ENCODE measurements at places on chromosomes 3 and 15. TPM values are rescaled to one million over a fixed set of nuclear protein-coding genes. Genes with fewer than 3 reads are reported as not detected.
A peak's percentile ranks its signal among the peaks of the same experiment; 100 is the strongest.

DNA sequence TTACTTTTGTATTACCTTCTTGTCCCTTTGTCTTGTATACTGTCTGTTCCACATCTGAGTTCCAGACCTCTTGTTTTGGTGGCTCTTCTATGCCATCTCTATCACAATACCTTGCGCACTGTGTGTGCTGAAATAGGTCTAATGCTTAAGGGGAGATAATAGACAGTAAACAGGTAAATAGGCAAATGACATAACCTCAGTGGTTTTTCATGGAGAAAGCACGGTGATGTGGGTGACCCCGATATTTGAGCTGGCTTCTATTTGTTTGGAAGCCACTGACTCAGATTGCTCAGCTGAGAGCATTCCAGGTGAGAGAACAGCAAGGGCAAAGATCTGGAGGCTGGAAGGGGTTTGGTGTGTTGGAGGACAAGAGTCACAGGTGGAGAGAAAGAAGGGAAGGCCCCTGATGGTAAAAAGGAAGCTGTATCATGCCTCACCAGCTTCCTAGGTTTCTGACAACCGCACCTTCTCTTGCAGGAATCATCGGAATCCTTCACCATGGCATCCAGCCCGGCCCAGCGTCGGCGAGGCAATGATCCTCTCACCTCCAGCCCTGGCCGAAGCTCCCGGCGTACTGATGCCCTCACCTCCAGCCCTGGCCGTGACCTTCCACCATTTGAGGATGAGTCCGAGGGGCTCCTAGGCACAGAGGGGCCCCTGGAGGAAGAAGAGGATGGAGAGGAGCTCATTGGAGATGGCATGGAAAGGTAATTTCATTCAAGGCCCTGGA, 795 bp downstream of the MCM2 start:
- DNase-seq: no peak

GRCh38 chr15:98727115-98728040, 79.0 kb downstream of the IGF1R start:
- DNase-seq: peak; percentile 59

DNA sequence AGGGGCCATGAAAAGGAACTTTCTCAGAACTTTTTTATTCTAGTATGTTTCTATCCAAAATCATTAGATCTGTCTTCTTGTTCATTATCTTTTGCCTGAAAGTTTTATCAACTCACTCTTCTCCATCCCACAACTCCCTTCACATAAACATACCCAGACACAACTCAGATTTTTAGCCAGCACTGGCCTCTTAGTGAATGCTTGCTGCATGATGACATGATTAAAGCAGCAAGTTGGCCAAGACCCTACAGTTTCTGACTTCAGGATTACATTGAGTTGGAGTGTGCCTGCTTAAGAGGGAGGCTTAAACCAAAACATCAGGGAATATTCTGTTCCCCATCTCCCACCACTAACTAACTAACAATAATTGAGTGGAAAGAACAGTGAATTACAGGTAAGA, 38.1 kb downstream of the PLSCR2 start:
- no peak for DNase-seq

- no peak for DNase-seq
Observed at GRCh38 chr3:114421204-114421603, 127.4 kb downstream of the TIGIT start.

GRCh38 chr15:68783226-68784058, 37.3 kb downstream of the ANP32A start:
- DNase-seq: no peak

DNA sequence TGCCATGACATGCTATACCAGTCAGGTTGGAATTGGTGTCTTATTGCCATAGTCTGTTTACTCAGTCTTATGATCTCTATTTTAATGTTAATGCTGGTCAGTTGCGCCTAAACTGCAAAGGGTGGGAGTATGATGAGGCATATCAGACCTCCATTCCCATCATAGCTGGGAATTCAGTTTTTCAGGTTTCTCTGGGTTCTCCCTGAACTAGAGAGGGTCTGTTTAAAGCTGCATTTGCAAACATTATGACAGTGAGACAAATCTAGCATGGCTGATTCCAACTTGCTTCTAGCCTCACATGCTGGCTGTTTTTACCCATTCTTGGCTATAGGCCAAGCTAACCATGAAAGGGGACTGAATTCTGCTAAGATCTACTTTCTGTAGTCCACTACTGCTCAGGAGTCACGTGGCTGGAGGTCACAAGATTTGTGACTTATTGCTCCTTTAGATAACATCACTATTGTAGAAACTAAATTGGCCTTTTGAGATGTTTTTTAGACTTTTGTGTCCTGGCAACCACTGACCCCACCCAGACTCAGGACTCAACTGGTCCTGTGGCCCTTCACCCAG, 96.5 kb downstream of the TGFBR2 start:
- no peak for DNase-seq

GRCh38 chr3:118884748-118885206, 149.9 kb downstream of the IGSF11 start:
- peak; percentile 36 for DNase-seq

DNA sequence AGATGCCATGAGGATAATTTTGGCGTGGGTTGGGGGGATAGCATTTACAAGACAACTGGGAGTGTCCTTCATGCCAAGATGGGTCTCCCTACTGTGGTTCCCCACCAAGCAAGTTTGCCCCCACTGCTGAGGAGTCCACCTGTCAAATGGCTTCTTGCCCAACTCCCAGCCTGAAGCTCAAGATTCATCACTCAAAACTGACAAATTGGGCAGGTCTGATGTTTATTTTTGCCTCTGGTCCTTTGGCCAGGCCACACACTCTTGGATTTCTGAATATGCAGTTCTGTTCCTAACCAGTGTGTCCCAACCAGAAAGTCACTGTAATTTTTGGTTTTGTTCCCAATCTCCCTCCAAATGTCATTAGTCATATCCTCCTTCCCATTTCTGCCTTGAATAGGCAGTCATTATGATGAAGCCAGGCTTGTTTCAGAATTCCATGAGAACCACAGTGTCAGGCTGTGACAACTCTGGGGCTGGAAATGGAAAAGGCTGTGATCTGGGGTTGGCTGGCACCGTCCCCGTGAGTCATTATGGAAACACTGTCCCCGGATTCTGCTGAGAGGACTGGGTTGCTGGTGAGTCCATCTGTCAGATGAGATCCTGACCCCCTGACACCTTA, 29.3 kb upstream of the MEF2A start:
- DNase-seq: no peak

- no peak for DNase-seq
Observed at GRCh38 chr3:14780927-14781507, 37.7 kb upstream of the FGD5 start.

DNA sequence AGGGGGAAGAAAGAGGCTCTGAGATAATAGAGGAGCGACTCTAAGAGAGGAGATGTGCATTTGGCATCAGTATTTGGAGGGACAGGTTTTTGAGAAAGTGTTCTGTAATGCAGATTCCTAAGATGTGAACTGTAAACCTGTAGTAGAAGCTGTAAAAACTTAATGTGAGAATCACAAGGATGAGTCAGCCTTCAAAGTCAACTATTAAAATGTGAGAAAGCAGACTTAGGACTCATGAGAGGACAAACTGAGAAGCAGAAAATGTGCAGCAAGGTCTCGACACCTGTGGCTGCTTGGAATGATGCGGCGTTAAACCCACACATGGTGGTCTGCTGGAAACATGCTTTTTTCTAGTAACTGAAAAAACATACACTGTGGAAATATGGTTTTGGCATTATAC, 36.0 kb downstream of the USP13 start:
- no peak for DNase-seq

- DNase-seq: no peak
Observed at GRCh38 chr3:23697416-23697815, 108.3 kb upstream of the UBE2E1 start.

GRCh38 chr3:66577426-66578203, 76.8 kb upstream of the LRIG1 start:
- DNase-seq: no peak

GRCh38 chr3:73141525-73141924, 80.1 kb downstream of the EBLN2 start:
- DNase-seq: no peak

DNA sequence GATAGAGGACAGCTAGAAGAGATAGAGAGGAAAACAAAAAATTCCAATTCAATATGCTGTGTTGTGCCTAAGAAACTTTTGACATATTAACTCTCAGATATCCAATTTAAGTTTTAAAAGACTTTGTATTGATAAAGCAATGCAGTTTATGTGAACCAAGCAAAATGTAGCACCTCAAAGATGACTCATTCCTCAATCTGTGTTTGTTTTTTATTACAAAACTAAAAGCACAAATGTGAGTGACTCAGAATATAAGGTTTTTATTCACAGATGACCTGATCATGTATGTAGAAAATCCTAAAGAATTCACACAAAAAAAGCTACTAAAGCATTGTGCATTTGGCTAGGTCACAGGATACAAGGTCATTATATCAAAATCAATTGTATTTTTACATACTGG, 11.1 kb downstream of the HCLS1 start:
- no peak for DNase-seq

DNA sequence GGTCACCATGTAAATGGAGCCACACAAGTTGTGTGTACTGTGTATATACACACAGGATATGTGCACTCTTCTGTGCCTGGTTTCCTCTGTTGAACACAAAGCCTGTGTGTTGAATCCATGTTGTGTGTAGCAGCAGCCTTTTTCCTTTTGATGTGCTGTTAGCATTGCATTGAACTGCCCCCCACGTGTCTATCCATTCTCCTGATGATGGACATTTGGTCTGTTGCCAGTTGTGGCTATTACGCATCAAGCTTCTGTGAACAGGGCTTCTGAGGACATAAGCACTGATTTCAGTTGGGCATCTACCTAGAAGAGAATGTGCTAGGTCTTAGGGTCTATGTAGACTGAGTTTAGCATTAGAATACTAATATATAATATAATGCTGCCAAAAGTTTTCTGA, 77.4 kb downstream of the LSM3 start:
- no peak for DNase-seq

DNA sequence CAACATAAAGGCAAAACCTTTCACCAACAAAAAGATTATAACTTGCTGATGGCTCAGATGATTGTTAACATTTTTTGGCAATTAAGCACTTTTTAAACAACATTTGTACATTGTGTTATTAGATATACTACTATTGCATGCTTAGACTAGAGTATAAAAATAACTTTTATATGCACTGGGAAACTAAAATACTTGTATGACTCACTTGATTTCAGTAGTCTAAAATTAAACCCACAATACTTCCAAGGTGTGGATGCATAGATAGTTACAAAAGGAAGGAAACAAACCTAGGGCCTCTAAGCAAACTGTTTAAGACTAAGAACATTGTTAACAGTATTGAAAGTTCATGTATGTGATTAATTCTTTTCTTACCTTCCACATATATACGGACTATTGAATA, 1521.5 kb downstream of the OTOL1 start:
- DNase-seq: no peak

GRCh38 chr3:174330303-174330702, 528.8 kb upstream of the NAALADL2 start:
- no peak for DNase-seq

DNA sequence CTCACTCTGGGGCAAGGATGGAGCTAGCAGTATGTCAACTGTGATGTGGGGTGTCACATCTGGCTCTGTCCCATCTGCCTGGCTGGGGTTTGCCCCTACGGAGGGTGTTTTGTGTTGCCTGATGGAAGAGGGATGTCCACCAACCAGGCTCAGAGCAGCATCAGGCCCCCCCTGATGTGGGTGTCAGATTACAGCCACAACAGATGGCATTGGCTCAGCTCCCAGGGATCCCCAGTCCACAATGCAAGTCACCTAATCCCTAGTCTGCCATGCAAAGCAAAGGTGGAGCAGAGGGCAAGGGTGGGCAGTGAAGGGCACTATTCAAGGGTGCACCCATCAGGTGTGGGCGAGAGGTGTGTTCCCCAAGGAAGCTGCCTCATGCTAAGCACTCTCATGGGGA, 48.9 kb upstream of the AMOTL2 start:
- no peak for DNase-seq

DNA sequence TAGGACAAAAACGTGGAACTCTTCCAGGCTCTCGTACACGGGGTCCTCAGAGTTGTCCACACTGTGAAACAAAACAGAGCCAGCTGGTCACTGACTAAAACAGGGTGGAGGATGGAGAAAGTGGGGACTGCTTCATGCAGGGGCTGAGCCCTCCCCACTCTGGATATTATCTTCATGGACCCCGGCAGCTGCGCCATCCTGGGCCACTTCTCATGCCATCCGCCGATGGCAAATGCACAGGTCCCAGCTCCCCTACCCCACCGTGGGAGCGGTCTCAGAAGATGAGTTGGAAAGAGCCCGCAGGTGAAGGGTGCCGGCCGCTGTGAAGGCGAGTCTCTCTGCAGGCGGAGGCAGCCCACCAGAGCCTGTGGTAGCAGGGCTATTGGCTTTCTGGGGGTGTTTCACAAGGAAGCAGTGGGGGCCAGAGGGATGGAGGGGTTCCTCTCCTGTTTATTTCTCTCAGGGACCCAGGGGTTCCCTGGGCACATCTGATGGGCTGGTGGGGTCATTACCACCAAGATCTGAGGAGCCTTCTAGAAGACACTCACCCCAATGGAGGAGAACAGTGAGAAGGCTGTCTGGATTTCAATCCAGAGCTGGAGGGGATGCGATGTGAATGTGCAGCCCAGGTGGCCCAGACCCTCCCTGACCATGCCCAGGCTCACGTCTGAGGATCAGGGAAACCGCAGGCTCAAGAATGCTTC, 177.3 kb downstream of the KLF13 start:
- DNase-seq: no peak

DNA sequence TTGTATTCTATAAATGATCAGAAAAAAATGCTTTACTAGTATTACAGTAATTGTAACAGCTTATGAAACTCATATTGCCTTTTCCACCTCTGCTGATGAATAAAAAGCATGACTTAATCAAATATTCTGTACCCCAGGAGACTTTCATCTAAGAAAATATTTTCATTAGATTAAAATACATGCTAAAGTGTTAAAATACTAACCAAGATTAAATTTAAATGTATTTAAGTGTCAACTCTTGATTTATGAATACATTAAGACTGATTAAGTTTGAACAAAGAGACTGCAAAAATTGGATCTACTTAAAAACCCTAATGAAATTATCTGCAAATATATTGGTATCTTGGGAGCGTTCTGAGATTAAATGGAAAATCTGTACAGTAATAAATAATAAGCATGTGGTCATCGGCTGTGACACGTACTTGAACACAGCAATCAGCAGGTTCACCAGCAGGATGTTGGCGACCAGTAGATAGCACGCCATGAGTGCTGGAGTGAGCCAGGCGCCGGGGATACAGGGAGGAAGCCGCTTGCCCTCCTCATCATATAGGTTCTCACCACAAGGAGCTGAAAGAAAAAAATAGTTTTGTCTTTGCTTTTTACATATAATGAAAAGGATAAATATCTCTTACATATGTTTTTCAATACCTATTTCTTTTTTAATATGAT, 36.6 kb upstream of the MTMR10 start:
- DNase-seq: no peak

GRCh38 chr3:170211668-170212067, 10.6 kb upstream of the PRKCI start:
- DNase-seq: no peak

The USP4 gene
- polyA plus RNA-seq: 61.6 TPM

The GOLGA8J gene
- polyA plus RNA-seq: 0.35 TPM

The ZSCAN2 gene
- polyA plus RNA-seq: 30.1 TPM

The CLSTN2 gene
- polyA plus RNA-seq: 1.9 TPM

The ATP8B4 gene
- polyA plus RNA-seq: 3.6 TPM

The SLC9A9 gene
- 5.8 TPM for polyA plus RNA-seq

The CEP63 gene
- 43.4 TPM for polyA plus RNA-seq

The TAGLN3 gene
- polyA plus RNA-seq: 2.1 TPM

The SENP5 gene
- polyA plus RNA-seq: 20.0 TPM

The ATR gene
- polyA plus RNA-seq: 32.3 TPM

The SAMMSON gene
- polyA plus RNA-seq: 0.11 TPM

The SYNM gene
- polyA plus RNA-seq: 1.9 TPM

The XCR1 gene
- polyA plus RNA-seq: 0.26 TPM
